Spleen (tissue), 13 donors: ENCODE measurements at places on chromosomes 3 and 15.

- DNase-seq: no peak
These were observed 127.6 kb downstream of the SMAD6 start for GRCh38 chr15:66829551-66830121.

GRCh38 chr3:14284694-14285547 lies 106.3 kb downstream of the LSM3 start:
- peak; percentile 59 for DNase-seq

GRCh38 chr3:133208184-133208583 lies 170.0 kb downstream of the TMEM108 start:
- no peak for DNase-seq

DNA sequence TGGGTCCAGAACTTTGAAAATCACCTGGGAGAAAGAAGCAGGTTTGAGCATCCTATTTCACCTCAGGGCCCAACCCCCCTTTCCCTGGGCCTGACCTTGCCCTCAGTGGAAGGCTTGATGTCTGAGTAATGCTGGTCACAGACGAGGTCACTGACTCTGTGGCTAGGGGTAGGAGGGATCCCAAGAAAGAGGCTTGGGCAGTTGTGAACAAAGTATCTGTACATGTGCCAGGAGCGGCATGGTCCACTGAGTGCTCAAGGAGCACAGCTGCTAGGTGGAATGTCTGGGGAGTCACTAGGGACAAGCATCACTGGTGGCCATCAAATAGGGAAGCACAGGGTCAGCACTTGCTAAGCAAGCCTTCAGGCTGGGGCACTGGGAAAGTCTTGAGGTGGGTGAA lies 7.3 kb downstream of the CCDC71 start:
- no peak for DNase-seq

GRCh38 chr3:89380016-89380415 lies 272.6 kb downstream of the EPHA3 start:
- DNase-seq: no peak

GRCh38 chr15:25714538-25714840 lies 148.6 kb downstream of the ATP10A start:
- DNase-seq: no peak

GRCh38 chr3:195908694-195909581 lies 587 bp upstream of the TNK2 start:
- peak; percentile 92 for DNase-seq

DNA sequence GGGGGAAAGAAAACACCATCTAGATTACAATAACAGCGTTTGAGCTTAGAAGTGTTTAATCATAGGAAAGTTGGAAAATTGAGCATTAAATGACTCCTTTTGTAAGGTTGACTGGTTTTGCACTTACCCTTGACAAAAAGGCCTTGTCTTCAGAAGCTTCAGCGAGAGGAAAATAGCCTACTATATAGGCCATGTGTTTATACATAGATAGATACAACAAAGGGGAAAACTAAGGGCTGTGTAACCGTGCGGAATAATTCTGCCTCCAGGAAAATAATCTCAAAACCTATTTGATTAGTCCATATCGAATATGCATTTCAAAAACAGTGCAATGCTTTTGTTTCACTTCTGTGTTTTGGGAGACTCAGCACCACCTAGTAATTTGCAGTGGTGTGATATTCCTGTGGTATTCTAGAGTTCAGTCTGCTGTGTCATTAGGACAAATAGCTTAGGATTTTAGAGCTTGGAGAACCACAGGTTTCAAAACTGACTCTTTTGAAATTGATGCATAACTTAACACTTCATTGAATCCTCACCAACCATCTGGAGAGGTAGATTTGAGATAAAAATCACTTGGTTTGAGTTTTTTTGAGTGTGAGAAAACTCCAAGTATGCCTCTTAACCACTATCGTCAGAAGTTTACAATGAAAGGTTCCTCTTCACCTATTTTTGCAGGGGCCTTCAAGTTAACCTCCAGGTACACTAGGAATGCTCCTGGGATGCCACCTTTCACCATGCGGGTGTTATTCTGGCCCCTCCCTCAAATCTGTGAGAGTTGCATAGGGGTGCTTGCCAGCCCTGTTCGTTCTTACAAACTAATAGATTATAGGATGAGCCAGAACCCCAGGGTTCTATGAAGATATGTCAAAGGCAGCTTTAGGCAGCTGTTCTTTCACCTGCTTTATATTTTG lies 1.9 kb downstream of the ARHGAP31 start:
- DNase-seq: peak; percentile 33

DNA sequence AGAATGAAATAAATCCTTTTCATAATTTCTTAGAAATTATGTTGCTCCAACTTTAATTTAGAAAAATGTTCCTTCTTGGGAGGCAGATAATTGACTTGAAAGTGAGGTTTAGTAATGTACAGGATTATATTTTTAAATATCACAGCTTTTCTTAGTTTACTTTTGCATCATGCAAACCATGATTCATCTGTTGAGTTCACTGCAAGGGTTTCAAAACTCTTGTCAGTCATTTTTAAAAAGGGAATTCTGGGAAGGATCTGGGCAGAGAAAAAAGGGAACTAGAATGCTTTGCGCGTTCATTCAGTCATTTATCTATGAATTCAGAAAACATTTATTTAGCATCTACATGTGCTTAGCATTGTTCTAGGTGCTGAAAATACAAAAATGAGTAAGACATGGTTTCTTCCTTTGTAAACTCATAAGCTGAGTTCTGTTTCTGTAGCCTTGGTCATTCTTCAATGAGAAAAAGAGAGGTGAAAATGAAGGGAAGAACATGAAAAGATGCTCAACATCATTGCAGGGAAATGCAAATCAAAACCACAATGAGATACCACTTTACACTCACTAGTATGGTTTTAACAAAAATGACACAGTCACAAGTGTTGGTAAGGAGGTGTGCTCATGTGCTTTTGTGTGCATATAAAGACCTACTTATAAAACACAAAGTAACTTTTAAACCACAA lies 209.1 kb downstream of the NR1D2 start:
- no peak for DNase-seq

DNA sequence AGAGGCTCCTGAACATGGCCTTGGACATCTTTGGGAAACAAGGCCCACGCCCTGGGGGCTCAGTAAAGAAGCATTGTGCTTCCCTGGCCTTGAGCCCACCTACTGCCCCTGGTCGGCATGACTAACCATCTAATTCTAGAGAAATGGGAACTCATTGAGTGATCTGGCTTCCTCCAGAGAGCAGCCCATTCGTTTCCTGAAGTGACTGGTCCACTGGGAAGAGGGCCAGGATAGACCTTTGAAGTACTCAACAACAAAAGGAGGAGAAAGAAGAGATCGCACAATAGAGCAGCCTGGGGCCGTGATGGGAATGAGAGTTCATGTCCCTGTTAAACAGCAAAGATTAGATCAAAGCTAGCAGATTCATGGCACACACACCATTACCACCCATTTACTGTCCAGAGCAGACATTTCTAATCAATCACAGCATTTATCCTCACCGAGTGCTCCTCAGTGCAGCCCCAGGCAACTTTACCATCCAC lies 514.4 kb upstream of the PROK2 start:
- no peak for DNase-seq

DNA sequence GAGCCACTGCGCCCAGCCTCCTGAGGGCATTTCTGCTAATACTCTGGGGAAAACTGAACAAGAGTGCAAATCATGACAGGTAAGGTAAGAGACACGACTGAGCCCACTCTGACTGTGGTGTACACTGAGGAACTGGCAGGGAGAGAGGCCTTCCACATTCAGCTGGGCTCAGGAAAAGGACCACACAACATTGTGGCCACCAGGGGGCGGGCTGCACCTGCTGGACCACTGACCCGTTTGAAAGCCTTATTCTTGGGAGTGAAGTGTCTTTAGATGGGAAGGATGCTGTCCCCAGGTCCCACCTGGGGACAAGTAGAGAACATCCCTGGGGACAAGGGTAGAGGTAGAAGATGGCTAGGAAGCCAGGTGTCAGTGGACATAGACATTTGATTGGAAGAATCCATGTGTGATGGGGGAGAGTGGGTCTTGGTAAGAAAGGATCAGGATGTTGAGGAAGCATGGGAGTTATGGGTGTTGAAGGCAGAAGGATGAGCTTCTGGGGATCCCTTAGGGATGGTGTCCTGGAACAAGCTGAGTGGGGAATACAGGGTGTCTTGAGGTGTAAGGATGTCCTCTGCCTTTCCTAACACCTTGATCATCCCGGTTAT lies 6.2 kb upstream of the CTDSPL start:
- peak; percentile 94 for DNase-seq

- DNase-seq: no peak
These were observed 154.1 kb upstream of the FEZF2 start for GRCh38 chr3:62527474-62527873.

GRCh38 chr3:102374863-102375634 lies 59.8 kb upstream of the ZPLD1 start:
- no peak for DNase-seq

DNA sequence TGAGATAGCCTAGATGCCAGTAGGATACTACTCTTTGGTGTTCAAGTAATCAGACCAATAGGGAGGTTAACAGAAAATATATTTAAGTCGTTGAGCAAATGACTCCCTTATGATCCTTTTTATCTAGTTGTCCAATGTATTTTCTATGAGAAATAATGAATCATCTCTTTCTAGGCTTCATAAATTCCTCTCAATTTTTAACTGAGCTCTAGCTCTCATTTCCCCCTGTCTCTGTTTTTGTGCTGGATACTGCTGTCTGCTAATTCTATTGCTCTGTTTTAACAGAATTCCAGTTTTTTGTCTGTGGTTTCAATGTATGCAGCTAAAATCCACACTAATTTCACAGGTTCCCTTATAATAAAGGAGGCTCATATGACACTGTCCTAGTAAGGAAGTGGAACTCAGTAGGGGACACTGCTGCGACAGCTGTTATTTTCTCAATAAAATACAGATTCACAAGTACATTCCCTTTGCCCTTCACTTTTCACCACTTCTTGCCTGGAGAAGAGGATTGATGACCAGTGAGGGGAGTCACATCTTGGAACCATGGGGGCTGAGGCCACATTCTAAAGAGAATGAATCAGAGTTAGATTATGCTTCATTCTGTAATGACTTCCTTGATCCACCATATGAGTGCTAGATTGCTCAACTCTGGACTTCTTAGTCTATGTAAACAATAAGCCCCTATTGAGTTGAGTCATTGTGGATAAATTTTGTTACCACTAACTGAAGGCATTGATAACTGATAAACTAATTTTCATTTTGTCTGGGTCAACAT lies 558.7 kb upstream of the KCNMB2 start:
- no peak for DNase-seq

GRCh38 chr3:97823046-97824004 lies 1.5 kb downstream of the CRYBG3 start:
- DNase-seq: no peak

DNA sequence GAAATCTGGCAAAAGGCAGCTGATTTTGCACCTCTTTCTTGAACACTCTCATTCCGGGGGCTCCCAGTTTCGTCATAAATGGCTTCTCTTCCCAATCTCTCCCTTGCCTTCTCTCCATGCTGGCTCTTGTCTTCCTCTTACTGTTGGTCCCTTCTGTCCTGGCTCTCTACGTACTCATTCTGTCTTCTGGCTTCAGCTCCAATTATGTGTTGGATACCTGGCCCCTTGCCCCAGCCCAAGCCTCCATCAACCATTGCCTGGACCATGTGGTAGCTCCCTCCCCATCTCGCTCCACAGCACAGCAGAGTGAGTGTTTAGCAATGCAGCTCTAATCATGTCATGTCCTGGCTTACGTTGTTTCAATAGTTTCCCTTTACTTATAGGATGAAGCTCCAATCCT lies 21.7 kb upstream of the KY start:
- no peak for DNase-seq

DNA sequence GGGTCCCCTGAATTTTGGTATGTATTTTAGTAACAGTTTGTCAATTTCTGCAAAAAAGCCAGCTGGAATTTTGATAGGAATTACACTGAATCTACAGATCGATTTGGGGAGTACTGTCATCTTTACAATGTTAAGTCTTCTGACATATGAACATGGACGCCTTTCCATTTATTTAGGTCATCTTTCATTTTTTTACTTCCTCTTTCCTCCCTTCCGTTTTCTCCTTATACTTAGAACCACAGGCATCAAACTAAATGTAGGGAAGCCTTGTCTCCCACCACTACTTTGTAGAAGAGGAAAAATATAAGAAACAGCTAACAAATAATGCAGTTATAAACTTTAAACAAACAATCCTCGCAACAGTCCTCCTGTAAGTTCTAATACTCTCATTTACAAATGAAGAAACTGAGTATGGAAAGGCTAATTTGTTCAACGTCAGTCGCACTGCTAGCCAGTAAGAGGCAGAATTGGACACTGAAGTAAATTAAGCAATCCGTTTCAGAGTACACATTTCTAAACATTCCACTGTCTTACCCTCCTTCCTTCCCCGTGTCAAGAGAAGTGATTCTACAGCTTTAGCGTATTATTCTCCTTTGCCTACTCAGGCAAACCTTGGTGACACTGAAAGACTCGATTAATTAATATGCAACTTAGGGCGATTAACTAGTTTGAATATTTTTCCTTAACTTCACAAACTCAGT lies 25.6 kb downstream of the RHOA start:
- DNase-seq: no peak

GRCh38 chr15:98555173-98555515 lies 93.2 kb upstream of the IGF1R start:
- no peak for DNase-seq

DNA sequence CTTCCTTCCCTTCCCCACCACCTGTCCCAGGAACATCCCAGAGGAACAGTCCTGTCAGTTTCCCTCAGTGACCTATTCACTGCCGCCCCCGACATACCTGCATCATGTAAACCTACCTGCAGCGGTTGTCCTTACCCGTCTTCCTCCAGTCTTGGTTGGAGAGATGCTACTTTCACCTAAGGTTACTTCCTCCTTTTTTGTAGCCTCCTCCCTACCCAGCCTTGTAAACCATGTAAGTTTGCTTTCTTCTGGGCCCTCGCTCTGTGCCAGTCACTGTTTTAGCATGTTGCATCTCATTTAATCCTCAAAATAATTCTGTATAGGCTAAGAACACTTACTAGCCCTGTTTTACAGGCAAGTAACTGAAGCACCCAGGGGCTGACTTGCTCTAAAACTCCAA lies 58.3 kb downstream of the GPR171 start:
- DNase-seq: no peak

- no peak for DNase-seq
These were observed 3.0 kb upstream of the TJP1 start for GRCh38 chr15:29825227-29825626.

- DNase-seq: no peak
These were observed 182.5 kb downstream of the FOXP1 start for GRCh38 chr3:71400986-71401451.

DNA sequence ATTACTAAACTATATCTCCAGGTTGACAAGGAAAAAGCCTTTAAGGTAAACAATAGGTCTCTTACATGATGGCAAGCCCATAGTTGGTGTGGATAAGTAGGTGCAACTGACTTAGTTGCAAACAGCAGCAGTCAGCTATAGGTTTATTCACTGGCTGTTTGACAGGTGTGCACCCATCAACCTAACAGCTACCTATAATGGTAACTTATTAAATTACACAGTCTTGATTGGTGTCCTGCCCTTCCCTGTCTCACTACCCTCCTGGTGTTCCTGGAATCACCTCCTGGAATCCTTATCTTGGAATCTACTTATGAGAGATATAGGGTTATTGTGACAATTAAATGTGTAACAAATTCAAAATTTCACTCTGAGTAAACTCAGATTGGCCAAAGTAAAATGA lies 467.8 kb upstream of the UBE2E2 start:
- DNase-seq: no peak
